ENCODE measurements at places on chromosomes 6 and 20. TPM values are rescaled to one million over a fixed set of nuclear protein-coding genes. Genes with fewer than 3 reads are reported as not detected.

The HLA-DOA gene
- not detected for total RNA-seq

The DCDC2 gene
- total RNA-seq = 0.27 TPM

DNA sequence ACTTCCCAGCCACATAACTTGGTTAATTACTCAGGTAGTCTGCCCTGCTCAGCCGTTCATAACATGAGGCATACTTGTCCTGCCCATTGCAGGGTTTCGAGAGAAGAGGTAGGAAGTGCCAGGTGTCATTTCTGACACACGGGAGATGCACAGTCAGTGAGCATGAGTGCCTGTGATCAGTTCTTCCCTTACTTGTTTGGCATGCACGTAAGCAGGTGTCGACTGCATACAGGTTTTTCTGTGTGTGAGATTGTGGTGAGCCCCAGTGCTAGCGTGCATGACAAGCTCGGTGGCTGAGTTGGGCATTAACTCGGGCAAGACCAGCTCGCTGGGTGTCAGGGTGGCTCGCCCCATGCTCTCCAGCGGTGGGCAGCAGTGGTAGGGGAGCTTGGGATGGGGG, 51.2 kb upstream of the SLC22A1 start:
- DNase-seq = no peak

The EBF4 gene
- total RNA-seq = 17.3 TPM

The CCM2L gene
- 2.4 TPM for total RNA-seq

DNA sequence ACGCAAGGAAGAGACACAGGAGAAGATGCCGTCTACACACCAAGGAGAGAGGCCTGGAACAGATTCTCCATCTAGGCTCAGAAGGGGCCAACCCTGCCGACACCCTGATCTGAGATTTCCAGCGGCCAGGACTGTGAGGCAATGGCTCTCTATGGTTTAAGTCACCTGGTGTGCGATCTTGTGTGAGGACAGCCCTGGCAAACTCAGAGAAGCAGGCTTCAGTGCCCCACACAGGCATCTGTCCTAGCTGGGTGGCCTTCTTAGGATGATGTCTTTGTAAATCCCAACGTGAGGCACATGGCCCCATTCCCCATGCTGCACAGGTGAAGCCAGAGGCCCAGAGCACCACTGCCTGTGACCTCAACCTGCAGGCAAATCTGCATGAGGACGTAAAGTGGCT, 87.6 kb upstream of the FRMD1 start:
- DNase-seq = no peak

- DNase-seq = no peak
These were observed 1.1 kb downstream of the RGS17 start for GRCh38 chr6:153129873-153130514.

GRCh38 chr6:89566930-89567629, 71.5 kb downstream of the LYRM2 start:
- no peak for DNase-seq

DNA sequence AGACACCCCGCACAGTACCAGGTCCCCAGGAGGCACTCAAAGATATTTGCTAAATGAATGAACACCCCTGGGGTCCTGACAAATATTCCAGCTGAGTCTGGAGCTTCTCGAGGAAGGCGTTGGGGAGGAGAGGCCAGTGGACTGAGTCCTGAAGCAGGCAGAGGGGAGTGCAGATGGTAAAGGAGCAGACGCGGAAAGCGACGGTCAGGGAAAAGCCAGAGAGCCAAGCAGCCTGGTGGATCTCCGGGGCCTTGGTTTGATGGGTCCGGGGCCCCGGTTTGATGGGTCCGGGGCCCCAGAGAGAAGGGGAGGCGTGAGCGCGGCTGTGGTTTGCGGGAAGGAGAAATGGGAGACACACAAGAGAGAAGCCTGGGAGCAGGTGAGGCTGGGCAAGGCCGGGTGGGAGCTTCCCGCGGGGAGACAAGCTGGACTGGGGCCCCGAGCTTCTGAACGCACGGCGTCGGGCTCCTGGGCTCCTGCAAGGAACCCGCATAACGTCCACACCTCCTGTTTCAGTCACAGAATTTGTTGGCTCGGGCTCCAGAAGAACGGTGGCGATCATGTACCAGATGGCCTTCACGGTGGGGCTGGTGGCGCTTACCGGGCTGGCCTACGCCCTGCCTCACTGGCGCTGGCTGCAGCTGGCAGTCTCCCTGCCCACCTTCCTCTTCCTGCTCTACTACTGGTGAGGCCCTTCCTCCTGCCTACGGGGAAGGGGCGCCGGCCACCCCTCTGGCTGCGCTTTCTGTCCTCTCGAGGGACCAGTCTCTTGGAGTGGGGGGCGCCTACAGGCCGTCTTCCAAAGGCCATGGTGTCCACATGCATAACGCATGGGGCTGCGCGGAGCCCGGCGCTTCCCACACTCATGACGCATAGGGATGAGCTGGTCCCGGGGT, 12.1 kb downstream of the SLC22A1 start:
- no peak for DNase-seq

The RIPPLY2 gene
- total RNA-seq = not detected

- DNase-seq = no peak
These were observed 223.6 kb downstream of the HIVEP2 start for GRCh38 chr6:142721215-142721920.

- DNase-seq = no peak
These were observed 511.8 kb downstream of the LMBRD1 start for GRCh38 chr6:69285054-69285453.

GRCh38 chr6:26322645-26323482, 42.1 kb upstream of the BTN3A2 start:
- peak; percentile 59 for DNase-seq

The CRISP3 gene
- total RNA-seq = not detected

DNA sequence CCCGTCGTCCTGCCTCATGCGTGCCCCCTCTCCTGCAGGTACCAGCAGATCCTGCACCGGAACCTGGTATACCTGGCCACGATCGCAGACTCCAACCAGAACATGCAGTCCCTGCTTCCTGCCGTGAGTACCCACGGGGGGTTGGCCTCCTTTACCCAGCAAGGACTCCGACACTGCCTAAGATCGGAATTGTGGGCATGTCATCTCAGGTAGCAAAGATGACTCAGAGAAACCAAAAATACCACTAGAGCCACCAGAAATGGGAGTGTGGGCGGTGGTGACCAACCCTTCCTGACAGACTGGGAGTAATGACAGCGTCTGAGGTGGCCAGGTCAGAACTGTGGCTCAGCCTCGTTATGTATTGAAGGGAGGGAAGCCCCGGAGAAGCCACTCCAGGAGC, 16.3 kb downstream of the SS18L1 start:
- no peak for DNase-seq

The HRH3 gene
- total RNA-seq = not detected

GRCh38 chr6:710601-711571, 17.9 kb upstream of the EXOC2 start:
- peak; percentile 62 for DNase-seq

DNA sequence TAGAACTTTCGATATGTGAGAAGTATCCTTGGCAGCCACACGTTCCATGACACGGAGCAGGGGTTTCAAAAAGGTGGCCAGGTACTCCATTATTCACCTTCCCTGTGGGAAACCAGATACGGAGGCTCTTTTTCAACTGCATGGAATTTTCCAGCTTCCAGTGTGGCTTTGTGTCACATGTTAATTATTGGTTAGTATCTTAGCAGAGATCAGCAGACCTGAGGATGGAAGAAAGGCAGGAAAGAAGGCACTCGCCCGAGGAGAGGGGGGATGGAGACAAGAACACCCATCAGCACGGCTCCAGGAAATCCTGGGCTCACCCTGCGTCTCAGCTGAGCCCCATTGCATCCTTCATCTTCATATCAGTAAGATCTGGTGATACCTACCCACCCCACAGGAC, 115.5 kb downstream of the PXDC1 start:
- no peak for DNase-seq

DNA sequence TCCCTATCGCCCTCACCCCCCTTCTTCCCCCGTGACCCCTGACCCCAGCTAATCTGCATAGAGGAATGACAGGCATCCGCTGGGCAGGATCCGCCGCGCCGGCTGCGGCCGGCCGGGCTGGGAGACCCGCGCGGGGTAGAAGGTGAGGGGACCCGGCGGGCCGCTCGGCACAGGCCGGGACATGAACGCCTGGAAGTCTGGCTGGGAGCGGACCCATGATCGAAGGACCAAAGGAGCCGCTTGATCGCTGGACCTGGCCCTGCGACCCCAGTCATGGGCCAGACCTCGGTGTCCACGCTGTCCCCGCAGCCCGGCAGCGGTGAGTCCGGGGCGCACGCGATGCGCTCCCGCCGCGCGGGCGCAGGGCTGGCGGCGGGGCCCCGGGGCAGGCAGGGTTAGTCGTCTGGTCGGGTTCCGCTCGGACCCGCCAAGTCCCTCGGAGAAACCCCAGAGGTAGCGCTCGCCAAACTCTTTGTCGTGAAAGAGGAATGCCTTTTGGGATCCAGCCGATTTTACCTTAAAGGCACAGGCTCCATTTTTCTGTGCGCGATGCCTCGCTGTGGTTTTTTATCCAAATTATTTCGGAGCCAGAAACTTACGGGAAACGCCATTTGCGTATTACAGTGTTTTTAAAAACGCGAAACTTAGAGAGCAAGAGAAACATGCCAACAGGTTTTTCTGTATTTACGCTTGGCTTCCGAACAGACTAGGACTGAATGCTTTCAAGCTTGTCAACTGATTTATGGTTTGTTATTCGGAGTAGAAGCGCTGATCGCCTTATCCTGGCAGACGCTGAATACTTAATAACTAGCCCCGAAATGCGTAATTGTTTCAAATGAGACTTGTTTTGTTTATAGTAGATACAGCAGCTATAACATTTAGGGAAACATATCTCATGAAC, at the start of gene PHACTR2:
PHACTR2 (plus strand) TSS at position 75 of the 901 bp plus-strand sequence; CDS start at position 274, 199 bp downstream.
- DNase-seq = peak; percentile 68

The PRKN gene
- total RNA-seq = 9.2 TPM

The EYS gene
- 0.35 TPM for total RNA-seq

DNA sequence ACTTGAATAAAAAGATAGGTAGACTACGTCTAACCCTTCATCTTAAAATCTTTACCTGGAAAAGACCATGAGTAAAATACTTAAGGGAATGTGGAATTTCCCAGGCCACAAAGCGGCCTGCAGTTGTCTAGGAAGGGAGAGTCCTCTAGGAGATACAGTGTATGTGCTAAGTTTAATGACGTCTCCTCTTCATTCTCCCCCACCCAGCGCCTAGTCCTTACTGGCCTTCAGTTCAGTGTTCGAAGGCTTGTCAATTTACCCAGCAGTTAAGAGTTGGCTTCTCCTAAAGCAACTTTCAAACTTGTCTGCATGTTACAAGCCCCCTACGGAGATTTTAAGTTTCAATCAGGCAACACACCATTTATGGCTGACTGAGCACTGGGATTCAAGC, 35.2 kb downstream of the HFE start:
- no peak for DNase-seq

The C20orf141 gene
- not detected for total RNA-seq

DNA sequence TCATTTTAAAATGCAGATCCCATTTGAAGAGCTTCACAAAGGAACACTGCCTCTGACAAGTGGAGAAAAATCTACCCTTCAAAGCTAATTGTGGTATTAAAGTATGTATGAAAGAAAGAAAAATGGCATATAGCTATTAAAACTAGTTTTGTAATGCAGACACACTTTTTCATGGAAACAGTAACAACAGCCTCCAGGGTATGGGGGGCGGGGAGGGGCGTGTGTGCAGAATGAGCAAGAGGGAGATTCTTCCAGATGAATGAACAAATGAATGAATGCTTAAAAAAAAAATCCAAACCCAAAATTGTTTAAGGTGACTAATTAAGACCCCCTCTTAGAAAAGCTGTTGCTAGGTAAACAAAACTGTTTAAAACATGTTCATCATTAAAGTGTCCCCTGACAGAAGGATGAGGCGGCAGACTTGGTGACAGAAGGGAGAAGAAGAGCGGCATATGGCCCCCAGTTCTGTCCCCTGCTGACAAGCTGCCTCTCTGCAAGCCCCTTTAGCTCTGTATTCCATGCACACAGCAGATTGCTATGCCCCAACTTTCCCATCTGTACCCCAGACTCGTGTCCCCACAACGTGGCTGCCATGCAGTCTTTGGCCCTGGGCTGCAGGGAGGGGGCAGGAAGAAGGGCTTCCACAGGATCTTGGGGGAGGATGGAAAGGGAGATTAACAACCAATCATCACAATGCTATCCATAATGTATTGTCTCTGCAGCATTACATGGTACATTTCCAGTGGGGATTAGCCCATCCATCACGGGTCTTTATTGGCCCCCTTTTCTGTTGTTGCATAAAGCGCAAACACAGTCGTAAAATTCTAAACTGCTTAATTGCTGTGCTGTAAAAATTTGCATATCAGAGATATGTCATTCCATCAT, 108.4 kb upstream of the OLIG3 start:
- no peak for DNase-seq

DNA sequence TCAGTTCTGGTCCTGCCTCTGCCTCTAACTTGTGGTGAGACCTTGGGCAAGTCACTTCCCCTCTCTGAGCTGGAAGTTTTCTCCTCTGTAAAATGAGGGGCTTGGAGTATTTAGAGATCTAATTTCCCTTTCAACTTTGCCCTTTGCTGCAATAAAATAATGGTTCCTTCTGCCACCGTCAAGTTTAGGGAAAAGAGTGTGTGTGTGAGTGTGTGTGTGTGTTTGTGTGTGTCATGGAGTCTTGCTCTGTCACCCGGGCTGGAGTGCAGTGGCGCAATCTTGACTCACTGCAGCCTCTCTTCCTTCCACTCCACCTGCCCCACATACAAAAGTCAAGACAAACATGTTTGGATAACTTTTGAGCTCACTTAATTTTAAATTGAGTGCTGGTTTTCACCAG, 39.2 kb upstream of the PIM1 start:
- no peak for DNase-seq

- DNase-seq = no peak
These were observed 20.0 kb upstream of the TRAF3IP2 start for GRCh38 chr6:111625461-111626391.
